GF-D8 (cell line): ENCODE measurements at places on chromosomes 6 and 20.

- no peak for DNase-seq
Observed at GRCh38 chr20:32203356-32204204, 4.0 kb downstream of the PLAGL2 start.

GRCh38 chr6:97150932-97151331 is 132.1 kb downstream of the MMS22L start:
- DNase-seq: no peak

GRCh38 chr6:105321207-105321606 is 81.7 kb downstream of the PREP start:
- DNase-seq: no peak

DNA sequence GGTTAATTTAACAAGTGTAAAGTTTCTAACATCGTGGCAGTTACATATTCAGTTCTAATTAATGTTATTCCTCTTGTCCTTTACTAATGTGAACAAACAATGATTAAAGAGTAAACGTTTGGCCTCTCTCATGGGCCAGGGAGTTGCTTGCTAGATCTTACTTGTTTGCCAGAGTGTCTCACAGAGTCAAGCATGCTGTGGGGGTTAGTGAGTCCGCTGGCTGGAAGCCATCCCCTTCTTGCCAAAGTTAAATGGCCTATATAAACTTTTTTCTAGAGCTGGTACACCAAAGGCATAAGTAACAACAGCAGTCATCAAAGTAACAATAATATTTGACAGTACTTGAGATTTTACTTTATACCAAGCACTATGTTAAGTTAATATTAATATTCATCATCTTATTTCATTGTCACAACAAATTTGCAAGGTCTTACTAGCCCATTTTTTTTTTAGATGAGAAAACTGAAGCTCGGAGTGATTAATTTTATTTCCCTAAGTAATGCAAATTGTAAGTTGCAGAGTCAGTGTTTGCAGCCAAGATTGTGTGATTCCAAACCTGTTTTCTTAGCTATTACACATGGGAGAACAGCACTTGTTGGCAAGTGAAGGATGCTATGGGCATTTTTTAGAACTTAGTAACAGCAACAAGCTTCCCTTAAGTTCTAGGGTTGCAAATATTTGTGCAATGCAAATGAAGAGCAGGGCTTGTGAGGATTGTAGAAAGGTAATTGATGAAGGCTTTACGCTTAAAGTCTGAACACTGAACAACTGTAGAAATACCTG is 224.5 kb downstream of the RFPL4B start:
- no peak for DNase-seq

DNA sequence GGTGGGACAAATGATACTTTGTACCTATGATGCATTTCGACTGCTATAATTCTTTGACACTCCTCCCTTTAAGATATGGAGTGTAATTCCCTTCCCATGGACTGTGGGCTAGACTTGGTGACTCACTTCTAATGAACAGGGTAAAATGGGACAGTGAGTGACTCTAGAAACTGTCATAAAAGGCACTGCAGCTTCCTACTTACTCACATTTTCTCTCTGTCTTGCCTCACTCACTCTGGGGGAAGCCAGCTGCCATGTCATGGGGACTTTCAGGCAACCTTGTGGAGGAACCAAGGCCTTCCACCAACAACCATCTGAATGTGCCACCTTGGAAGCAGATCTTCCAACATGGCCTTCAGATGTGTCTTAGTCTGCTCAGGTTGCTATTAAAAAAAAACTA is 12.9 kb upstream of the GFOD1 start:
- no peak for DNase-seq

- DNase-seq: no peak
Observed at GRCh38 chr20:62989201-62989601, 17.6 kb downstream of the BHLHE23 start.

DNA sequence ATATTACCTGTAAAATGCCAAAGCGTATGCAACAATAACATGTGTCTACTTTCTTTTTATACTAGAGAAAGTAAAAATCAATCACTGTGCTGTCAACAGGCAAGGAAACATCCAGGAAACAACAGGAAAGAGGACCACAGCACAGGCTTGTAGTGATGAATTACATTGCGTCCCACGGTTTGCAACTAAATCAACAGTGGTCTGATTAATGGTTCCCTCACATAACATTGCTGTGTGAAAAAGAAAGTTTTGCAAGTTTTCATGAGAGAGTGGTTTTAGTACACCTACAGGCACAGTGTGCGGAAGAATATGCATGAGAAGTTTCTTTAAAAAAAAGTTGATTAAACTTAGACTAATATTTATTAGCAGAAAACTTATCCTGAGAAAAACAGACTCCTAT is 329.5 kb upstream of the HSF2 start:
- DNase-seq: no peak

GRCh38 chr20:14698125-14698524 is 360.7 kb upstream of the FLRT3 start:
- no peak for DNase-seq

- DNase-seq: no peak
Observed at GRCh38 chr6:168796106-168796505, 355.1 kb downstream of the SMOC2 start.

GRCh38 chr6:115947966-115948541 is 112.6 kb downstream of the FRK start:
- DNase-seq: no peak

- no peak for DNase-seq
Observed at GRCh38 chr6:157134402-157135047, 188.8 kb downstream of the TMEM242 start.

DNA sequence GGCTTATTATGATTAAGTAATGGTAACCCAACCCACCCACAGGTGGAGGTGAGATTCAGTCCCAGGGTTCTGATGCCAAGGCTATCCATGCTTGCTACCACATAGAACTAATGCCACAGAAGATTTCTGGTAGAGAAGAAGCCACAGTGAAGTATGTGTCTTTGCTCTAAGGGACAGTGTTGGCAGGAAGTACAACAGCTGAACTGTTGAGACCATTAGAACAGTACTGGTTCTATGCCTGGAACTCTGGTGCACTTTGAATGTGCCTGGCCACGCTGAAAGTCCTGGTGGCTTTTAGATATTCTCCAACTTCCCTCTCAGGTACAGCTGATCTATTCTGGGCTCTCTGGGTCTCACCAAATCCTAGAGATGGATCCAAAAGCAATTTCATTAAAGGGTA is 7.8 kb downstream of the STX7 start:
- DNase-seq: no peak

DNA sequence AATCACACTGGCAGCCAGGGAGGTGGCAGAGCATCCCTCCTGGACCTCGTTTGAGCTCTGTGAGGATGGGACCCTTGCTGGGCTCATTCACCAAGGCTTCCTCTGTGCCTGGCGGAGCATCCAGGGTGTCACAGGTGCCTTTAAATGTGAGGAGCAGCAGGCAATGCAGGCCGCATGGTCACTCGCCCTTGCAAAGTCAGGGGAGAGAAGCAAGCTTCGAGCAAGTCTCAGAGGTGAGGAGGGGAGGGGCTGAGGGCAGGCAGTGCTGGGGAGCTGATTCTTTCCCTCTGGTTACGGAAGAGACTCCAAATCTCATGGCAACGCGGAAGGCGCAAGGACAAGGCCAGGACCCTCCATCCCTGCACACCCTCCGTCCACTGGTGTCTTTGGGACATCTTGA is 182.7 kb upstream of the PMEPA1 start:
- no peak for DNase-seq

- DNase-seq: no peak
Observed at GRCh38 chr6:100311707-100312251, 152.9 kb downstream of the SIM1 start.

DNA sequence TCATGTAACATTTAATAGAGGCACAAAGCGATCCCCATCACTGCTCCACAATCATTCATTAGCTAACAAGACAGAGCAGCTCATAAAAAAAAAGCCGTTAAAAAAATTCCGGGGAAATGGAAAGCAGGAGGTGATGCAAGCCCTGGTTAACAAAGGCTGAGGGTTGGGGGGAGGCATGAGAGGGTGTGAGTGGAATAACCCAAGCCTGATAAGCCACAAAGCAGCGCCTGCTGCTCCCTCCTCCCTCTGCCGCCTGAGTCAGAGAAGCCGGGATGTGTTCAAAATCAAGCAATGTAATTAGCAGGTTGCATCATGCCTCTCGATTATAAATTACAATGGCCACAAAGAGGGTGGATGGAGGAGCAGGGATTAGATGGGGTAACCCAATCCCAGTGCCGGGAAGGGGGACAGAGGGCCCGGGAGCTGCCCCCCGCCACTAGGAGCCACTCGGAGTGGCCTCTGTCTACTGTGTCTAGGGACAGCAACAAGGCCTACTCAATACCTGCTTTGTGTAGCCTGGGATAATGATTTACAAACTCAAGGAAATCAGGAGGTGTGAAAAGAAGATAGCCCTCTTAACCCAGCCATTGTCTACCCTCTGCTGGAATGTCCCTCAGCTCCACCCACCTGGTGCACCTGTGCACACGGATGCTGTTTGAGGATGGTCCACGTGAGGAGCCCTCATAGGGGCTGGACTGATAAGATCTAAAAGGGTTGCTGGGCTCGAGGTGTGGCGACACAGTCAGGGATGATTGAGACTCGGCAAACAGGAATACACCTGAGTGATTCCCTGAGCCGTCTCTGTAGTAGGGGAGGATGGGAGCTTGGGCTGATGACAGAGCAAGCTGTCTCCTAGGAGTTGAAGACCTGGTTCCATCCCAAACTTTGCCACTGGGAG is 156.9 kb downstream of the VEGFA start:
- DNase-seq: peak; percentile 70

DNA sequence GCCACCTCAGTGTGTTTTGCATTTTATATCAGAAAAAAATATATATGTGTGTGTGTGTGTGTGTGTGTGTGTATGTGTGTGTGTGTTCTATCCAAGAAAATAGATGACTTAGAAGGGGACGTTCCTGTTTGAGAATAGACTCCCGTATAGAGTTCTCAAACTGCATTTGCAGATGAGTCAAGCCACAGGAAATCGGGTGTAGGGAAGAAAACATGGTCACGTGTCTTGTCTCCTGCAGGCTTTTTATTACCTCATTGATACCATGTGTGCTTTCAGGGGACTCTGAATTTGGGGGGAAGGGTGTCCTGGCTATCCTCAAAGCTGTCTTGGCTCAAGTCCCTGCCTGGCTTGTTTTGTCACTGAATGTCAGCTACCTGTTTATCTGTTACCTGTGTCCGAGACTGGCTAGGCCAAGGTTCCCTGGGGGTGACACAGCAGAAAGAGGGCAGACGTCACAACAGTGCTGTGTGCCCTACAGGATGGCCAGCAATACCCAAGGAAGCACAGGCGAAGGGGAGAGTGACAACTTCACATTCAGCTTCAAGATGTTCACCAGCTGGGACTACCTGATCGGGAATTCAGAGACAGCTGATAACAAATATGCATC is 55.7 kb upstream of the NOP56 start:
- no peak for DNase-seq

DNA sequence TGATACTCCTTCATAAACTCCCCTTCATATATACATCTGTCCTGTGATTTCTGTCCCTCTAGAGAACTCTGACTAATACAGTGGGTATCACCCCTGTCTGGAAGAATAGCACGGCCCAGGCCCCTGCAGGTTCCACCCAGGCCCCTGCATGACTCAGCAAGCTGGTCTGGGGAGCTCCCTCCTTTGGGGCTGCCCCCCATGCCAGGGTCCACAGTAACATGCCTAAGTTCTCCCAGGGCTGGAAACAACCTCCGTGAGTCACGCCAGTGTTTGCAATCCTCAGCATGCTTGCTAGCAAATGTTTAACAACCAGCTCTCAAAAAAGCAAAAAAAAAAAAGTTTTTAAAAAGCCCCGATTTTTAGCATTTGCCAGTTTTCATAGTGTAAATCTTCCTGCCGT is 134.3 kb upstream of the CDH4 start:
- no peak for DNase-seq

DNA sequence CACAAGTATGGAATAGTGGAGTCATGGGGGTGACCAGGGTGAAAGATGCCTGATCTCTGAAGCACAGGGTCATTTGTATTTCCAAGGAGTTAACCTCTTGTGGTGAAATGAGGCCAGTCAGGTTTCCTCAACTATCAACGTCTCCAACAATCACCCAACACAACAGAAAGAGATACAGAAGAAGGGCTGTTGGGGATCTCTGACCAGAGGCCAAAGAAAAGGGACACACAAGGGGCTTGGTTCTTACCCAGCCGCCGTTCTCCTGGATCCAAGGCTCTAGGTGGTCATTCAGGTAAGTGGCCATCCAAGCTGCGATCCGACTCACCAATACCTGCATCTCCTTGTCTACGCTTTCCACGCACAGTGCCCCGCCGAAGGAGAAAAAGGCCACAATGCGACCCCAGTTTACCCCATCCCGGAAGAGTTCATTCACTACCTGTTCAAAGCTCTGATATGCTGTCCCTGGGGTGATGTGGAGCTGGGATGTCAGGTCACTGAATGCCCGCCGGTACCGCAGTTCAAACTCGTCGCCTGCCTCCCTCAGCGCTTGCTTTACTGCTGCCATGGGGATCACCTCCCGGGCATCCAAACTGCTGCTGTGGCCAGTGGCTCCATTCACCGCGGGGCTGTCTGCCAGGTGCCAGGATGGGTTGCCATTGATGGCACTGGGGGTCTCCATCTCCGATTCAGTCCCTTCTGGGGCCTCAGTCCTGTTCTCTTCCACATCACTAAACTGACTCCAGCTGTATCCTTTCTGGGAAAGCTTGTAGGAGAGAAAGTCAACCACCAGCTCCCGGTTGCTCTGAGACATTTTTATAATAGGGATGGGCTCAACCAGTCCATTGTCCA is 1.0 kb downstream of the BCL2L1 start:
- DNase-seq: no peak

DNA sequence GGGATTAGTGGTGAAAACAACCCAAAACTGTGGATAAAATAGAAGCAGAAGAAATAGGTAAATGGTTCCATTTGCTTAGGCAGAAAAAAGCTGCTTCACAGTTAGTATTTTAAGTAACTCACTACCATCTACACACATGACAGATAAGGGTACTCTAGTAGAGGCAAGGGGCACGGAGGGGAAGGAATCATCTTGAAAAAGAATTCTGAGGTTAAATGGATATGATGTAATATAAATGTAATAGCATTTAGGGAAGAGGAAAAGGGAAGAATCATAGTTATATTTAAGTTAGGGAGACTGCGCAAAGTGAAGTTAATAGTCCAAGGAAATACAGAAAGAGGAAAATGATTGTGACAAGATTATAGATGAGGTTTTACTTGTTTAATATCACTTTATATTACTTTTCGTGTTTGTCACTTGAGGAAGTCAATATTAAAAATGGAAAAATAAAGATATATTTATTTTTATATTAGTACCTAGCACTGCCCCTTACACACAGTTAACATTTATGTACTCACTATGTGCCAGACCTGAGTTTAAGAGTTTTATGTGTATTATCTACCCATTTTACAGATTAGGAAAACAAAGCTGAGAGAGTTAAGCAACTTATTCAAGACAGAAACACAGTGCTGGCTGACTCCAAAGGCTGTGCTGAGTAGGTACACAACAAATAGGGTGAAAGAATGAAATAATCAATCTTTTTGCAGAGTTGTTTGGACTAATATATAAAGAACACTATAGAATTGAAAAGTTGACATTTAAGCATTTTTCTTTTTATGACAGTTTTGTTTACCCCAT is 128.1 kb downstream of the REV3L start:
- DNase-seq: no peak
